Stimulated activated CD4-positive, alpha-beta T cell treated with anti-CD3 and anti-CD28 coated beads, Interleukin-12 subunit alpha, Interleukin-12 subunit beta, amount 100 ng/mL, for 24 hours (primary cell): ENCODE measurements at places on chromosomes 4 and X.

- DNase-seq: no peak
Measured at GRCh38 chrX:72366701-72367454, 61.2 kb upstream of the CITED1 start.

DNA sequence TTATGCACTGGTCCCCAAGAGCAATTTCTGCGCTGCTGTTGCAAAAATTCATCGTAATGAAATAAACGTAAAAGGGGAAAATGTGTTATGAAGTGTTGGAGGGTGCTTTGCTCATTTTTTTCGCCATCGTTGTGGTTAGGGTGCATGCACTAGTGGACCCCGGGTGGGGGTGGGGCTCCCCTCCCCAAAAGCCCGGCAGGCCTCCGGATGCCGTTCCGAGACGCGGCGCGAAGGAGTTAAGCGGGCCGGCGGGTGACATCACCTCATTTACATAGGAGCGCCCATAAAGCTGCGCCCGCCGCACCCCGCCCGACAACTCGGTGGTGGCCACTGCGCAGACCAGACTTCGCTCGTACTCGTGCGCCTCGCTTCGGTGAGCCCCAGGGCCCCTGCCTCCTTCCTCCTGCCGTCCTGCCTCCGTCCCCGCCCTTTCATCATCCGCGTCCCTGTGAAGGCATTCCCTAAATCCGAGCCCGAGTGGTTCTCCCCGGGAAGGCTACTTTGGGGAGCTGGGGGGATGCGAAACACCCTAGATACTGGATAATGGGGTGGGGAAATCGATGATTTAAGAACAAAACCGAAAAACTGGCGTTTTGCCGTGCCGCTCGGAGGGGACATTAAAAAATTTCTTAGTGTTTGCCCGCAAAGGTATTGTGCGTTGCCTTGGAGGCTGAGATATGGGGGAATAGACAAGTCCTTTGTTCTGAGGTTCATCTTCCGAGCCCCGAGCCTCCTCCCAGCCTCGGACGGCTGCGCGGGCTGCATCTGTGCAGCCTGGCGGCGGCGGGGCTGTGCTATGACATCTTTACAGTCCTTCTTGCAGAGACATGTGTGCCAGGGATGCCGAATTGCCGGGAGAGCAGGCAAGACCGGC is at the start of gene TMSB4X:
Gene TMSB4X, plus strand, starts transcription at position 315 of the 874 bp plus-strand sequence.
- DNase-seq: peak; percentile 74

- DNase-seq: no peak
Measured at GRCh38 chrX:45775468-45775867, 574.8 kb upstream of the DIPK2B start.

DNA sequence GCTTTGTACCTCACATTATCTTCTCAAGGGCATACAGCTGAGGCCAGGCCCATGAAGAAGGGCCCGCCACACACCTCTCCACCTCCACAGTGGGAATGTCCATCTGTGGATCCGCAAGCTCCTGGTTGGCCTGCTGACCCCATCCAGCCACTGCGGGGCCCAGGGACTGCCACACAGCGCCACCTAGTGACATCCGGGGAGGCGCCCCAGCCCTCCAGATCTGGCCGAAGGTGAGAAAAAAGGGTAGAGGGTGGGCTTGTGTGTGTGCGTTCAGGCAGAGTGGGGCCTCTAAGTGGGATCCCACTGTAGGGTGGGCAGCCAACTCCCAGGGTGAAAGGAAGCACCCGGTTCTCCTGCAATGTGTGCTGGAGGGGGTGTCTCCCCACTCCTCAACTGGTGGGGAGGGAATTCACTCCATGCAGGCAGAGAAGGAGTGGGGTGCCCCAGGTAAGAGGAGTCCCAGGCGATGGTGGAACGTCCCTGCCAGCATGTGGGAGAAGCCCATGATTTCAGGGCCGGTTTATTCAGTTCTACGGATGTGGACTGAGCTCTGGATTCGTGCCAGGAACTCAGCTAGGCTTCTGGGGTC is 117.3 kb downstream of the ENPP6 start:
- peak; percentile 45 for DNase-seq

DNA sequence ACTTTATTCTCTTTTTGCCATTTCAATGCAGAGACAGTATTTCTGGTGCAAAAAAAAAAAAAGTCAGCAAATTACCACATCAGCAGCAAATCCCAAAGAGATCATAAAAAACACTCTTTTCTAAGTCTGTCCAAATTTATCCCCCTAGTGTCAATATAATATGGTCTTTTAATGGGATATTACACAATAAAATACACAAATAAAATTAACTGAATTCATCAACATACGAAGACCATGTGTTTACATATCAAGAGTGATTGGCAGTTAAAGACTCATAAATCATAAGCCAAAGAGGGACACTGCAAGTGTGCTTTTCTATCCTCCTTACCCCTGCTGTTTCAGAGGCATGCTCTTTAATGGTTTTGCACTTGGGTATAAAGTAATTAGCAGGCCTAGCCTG is 340.2 kb upstream of the DKK2 start:
- no peak for DNase-seq

- no peak for DNase-seq
Measured at GRCh38 chr4:8081171-8081570, 77.4 kb downstream of the ABLIM2 start.

- no peak for DNase-seq
Measured at GRCh38 chrX:121084903-121085611, 37.6 kb downstream of the GLUD2 start.

- no peak for DNase-seq
Measured at GRCh38 chr4:108365551-108365950, 196.8 kb upstream of the LEF1 start.

DNA sequence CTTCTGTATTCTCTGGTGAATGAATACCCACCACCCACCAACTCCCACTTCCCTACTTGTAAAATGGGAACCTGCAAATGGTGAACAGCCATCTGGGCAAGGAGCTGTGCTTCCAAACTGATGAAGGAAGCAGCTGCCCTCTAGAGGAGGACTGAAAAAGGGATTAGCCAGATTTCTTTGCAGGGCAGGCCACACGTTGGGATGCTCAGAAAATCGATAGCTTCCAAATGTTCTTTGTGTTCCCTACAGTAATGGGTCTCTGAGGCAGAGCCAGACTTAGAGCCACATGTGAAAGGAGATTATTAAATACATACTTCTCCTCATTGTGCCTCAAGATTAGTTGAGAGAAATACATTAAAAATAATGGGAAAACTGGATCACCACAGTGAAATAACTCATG is 39.3 kb upstream of the LPAR4 start:
- DNase-seq: no peak

DNA sequence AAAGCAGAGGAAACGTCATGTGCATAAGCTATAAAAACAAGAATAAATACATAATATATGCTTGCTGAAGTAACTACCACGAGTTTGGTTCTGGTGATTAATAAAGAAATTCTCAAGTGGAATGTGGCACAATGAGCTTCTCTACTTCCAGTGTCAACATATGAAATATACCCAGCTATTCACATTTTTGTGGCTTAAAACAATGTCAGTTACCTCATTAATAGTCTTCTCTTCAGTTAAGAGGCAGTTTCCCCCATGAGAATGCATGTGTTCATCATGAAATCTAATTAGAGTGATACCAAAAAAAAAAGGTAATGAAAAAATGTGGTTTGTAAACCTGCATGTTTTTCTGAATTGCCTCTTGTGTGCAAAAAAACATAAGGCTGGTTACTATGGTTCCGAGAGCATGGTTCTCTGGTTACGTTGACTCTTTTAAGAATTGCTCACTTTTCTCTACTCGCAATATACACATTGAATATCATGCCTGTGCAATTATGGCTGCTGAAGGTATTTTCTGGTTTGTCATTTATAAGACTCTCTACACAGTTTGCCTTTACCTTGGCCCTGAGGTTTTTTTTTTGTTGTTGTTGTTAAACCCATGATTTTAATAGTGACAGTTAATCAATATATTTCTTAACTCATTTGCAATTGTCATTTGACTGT is 108.2 kb downstream of the PCDH7 start:
- no peak for DNase-seq

DNA sequence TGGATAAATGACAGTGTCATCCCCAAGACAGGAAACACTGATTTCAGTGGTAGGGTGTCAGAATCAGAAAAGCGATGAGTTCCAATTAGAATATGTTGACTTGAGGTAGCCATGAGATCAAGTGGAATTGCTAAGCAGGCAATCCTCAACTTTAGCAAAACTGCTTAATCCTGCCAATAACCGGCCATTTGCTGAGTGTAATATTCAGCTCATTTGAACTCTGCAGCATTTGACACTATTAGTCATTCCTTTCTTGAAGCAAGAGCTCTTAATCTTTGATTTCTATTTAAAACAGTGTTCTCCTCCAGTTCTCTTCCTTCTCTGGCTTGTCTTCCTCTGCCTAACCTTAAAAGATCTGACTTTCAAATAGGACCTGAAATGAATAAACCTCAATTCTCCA is 68.7 kb upstream of the DCLK2 start:
- DNase-seq: no peak

DNA sequence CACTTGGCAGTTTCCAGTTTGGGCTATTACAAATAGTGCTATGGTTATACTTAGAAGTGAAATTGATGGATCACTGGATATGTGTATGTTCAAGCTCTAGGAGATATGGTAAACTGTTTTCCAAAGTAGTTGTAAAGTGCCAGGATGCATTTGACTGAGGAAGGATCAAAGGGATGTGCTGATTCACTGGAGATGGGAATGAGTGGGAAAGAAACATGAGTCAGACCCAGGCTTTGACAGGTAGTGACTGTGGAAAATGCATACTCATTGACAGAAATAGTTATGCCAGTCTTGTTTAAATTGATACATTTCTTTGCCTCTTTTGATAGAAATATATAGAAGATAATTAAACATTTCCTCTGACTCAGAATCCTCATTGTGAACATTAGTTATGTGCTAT is 77.9 kb downstream of the CEP135 start:
- DNase-seq: no peak

GRCh38 chr4:183599690-183600089 is 59.3 kb downstream of the RWDD4 start:
- no peak for DNase-seq

DNA sequence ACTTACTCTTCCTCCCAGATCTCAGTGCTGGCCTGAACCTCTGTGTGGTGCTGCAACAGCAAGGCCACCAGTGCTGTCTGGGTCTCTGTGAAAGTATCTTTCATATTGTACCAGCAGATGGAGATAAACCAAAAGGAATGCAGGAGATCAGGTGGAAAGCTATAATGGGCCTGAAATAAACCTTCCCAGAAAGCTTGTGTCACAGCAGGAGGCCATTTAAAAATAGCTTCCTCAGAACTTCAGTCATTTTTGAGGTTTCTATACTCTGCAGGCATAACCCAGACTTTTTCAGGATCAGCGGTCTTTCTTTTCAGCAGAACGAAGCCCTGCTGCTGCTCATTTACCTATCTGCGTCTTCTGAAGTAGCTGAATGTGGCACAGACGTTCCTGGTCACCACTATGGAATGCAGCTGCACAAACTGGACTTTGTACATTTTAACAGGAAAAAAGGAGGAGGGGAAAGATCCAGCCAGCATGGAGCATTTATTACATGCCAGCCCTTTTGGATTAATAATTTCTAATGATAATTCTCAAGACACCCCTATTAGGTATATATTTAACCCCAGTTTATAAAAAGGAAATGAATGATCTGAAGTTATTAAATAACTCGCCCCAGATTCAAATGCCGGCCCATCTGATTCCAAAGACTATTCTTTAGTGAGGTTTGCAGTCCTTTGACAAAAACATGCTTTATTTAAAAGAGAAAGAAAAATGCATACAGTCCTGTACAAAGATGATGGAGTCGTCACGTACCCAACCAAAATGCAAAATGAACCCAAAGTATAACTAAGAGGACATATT is 119.7 kb downstream of the NFKB1 start:
- no peak for DNase-seq
